ENCODE measurements at places on chromosomes 2 and 18.

- peak; percentile 58 for DNase-seq
Observed at GRCh38 chr2:189783451-189783926, 650 bp downstream of the ORMDL1 start.

- DNase-seq, result no peak
Observed at GRCh38 chr2:19532547-19533196, 174.2 kb upstream of the OSR1 start.

DNA sequence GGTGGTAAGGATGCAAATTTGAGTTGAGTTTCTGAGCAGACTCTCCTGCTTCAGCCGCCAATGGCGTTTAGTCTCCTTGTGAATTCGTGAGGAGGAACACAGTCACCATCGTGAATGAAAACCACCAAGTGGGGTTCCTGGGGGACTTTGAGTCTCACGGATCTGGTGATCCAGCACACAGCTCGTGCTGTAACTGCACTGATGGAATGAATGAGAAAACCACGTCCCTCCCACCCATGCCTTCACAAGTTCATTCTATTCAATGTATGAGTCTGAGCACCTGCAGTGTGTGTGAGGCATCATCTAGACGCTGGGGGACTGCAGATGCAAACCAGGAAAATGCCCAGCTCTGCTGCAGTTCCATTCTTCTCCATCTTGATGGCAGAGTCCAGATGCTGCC is 127.9 kb downstream of the PIEZO2 start:
- no peak for DNase-seq

- no peak for DNase-seq
Observed at GRCh38 chr2:41040782-41041520, 589.1 kb upstream of the SLC8A1 start.

GRCh38 chr2:119431155-119431975 is at the start of gene TMEM37:
TSS of gene TMEM37 (plus strand) at chr2:119431854. CDS start at chr2:119431904, 50 bp downstream.
- DNase-seq, result peak; percentile 87
